NCI-H446 (cell line): ENCODE measurements at places on chromosomes 7 and 10.

GRCh38 chr10:70845256-70845655, 29.5 kb downstream of the SGPL1 start:
- no peak for DNase-seq

DNA sequence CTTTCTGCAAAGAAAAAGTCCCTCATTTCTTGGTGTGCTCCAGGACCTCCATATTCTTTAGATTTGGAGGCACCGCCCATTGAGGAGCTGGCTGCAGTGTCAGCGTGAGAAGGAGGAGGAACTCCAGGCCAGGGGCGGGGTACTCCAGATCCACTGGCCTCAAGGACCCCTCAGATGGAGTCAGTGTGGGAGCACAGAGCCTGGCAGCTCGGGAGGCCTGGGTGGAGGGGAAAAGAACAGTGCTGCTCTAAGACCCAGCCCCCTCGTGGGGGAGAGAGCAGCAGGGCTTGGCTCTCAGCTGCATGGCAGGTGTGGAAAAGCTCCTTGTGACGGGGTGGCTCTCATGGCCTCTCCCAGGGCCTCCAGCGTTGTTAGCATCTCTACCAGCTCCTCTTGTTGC, 70.5 kb downstream of the ITGB1 start:
- DNase-seq, result no peak

GRCh38 chr7:75639071-75639885, 99.5 kb downstream of the HIP1 start:
- no peak for DNase-seq

DNA sequence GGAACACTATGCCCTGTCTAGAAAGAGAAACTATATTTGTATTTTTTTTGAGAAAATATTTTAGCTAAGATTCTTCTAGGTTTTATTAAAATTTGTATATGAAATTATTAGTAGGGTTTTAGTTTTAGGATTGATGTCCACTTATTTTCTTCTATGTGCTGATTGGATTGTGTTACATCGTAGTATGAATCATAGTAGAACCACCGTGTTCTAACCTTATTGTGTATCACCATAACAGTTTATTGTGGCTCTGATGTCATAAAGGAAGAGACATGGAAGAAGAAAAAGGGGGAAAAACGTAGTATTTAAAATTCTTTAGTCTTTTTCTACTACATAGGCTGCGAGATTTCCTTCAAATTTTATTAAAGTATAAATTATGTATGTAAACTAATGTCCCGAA, 1.9 kb downstream of the AGBL3 start:
- no peak for DNase-seq

DNA sequence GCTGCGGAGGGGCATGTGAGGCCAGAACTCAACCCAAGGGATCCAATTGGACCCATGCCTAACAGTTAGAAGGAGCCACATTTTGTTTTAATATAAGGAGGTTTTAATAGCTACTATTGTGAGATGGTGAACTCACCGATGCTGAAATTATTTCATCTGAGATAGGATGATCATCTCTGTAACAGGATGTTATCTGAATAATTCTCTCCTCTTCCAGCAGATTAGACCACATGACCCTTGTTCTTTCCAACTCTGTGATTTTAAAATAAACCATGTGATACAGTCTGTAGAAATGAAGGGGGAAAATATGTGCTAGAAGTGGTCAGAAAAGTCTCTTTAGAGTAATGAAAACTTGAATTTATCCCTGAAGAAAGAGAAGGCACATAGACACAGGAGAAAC, 385.8 kb downstream of the LRMDA start:
- no peak for DNase-seq
